ENCODE measurements at places on chromosomes 13 and 19.

GRCh38 chr19:46613525-46613924 lies 11.4 kb downstream of the PTGIR start:
- no peak for DNase-seq

GRCh38 chr19:23851966-23852365 lies 62.7 kb upstream of the ZNF726 start:
- no peak for DNase-seq

GRCh38 chr13:38419312-38419873 lies 69.7 kb downstream of the UFM1 start:
- DNase-seq = no peak

DNA sequence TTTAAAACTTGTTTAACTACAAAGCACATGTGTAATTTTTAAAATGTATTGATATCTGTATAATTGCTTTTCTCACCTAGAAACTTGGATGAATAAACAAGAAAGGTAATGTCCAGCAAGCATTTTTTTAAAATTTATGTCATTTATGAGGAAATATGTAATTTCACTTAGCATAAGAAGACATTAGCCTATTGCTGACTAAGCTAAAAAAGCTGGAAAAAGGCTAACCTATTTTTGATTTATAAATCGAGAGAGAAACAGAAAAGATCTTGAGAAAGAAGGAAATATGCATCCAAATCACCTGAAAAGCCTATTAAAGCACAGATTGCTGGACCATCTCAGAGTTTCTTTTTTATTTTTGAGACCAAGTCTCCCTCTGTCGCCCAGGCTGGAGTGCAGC lies 1181.3 kb downstream of the SLITRK1 start:
- DNase-seq = no peak

- peak; percentile 82 for DNase-seq
Observed at GRCh38 chr19:1279782-1280341, 4.5 kb downstream of the FAM174C start.

Data from CD4-positive, alpha-beta T cell treated with Interleukin-1 beta for 1 hour (primary cell).